Activated CD8-positive, alpha-beta T cell treated with anti-CD3 and anti-CD28 coated beads for 36 hours (primary cell): ENCODE measurements at places on chromosomes 11 and 22. TPM values are rescaled to one million over a fixed set of nuclear protein-coding genes. Genes with fewer than 3 reads are reported as not detected.

KIAA0930 gene
- total RNA-seq = 40.4 TPM

PTGDR2 gene
- total RNA-seq = 0.38 TPM

APOBEC3C gene
- 82.6 TPM for total RNA-seq

OR52E8 gene
- total RNA-seq = not detected

CATSPER1 gene
- total RNA-seq = not detected

OR5AL1 gene
- total RNA-seq = not detected

LARGE2 gene
- 0.70 TPM for total RNA-seq

TRIM48 gene
- not detected for total RNA-seq

NLRP14 gene
- total RNA-seq = 0.16 TPM

- no peaks in the 10 kb centered on the region for H3K27me3 ChIP-seq
- H3K4me1 ChIP-seq = no peaks in the 10 kb centered on the region
- no peaks in the 10 kb centered on the region for H3K36me3 ChIP-seq
- no peak for DNase-seq
- H3K4me3 ChIP-seq = no peak overlapping the region
These were observed 432.7 kb downstream of the TBC1D22A start for GRCh38 chr22:47195156-47195483.

DNA sequence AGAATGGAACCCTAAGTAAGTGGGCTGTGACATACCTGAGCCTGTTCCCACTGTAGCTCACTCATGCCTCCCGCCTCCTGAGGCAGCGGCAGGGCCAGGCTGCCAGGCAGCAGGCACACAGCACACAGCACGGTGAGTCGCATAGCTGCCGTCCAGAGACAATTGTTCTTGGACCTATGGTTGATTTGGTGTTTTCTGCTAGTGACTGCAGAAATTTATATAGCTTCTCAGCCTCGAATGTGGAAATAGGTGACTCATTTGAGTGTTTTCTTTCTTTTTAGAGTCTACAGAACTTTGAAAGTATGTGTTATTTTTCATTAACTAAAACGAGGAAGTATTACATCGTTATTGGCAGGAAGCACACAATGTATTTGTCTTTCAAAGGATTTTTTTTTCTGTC lies at the start of gene MMP7:
Gene MMP7, minus strand, starts transcription at position 190 of the 400 bp plus-strand sequence. Its CDS starts 47 bp downstream, at position 143.
- no peaks in the 10 kb centered on the region for H3K36me3 ChIP-seq
- no peak within 1 kb of the TSS for H3K4me3 ChIP-seq
- peaks cover 6% of the 10 kb centered on the region for H3K4me1 ChIP-seq
- H3K27ac ChIP-seq = no peak within 1 kb of the TSS

DNA sequence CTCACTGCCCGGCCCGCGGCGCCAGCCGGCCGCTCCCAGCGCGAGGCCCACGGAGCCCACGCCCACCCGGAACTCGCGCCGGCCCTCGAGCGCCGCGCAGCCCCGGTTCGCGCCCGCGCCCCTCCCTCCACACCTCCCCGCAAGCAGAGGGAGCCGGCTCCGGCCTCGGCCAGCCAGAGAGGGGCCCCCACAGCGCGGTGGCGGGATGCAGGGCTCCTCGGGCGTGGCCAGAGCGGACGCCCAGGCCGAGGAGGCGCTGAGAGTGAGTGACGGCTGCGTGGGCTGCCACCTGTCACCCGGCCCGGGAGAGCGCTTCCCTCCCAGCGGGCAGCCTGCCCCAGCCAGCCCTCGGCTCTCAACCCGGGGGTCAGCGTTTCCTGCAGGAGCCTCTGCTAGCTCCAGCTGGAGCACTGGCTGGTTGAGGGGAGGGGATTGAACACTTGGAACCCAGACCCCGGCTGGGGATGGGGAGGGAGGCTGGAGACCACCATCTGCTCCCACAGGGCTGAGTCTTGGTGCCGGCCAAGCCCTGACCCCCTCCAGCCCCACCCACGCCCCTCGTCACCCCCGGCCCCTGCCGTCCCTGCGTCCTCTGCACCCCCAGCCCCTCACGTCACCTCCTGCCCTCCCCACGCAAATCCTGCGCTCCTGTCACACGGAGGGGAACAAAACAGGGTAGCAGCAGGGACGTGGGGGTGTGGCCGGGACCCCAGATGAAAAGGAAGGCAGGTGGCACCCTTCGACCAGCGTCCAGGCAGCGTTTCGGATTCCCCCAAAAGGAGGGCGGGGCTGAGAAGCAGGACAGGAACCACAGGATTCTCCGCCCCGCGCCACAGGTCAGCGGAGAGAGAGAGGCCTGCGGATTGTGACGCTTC lies 157.0 kb downstream of the BRD1 start:
- H3K4me3 ChIP-seq = peak overlapping the region; percentile 34
- peak; percentile 49 for DNase-seq
- no peak overlapping the region for H3K27ac ChIP-seq
- H3K36me3 ChIP-seq = no peaks in the 10 kb centered on the region
- H3K27me3 ChIP-seq = peaks cover 27% of the 10 kb centered on the region
- peaks cover 23% of the 10 kb centered on the region for H3K4me1 ChIP-seq

GRCh38 chr11:19995145-19995544 lies 165.1 kb downstream of the DBX1 start:
- H3K27ac ChIP-seq = no peak overlapping the region
- H3K4me1 ChIP-seq = no peaks in the 10 kb centered on the region
- H3K36me3 ChIP-seq = no peaks in the 10 kb centered on the region
- no peak for DNase-seq
- H3K27me3 ChIP-seq = no peaks in the 10 kb centered on the region

DNA sequence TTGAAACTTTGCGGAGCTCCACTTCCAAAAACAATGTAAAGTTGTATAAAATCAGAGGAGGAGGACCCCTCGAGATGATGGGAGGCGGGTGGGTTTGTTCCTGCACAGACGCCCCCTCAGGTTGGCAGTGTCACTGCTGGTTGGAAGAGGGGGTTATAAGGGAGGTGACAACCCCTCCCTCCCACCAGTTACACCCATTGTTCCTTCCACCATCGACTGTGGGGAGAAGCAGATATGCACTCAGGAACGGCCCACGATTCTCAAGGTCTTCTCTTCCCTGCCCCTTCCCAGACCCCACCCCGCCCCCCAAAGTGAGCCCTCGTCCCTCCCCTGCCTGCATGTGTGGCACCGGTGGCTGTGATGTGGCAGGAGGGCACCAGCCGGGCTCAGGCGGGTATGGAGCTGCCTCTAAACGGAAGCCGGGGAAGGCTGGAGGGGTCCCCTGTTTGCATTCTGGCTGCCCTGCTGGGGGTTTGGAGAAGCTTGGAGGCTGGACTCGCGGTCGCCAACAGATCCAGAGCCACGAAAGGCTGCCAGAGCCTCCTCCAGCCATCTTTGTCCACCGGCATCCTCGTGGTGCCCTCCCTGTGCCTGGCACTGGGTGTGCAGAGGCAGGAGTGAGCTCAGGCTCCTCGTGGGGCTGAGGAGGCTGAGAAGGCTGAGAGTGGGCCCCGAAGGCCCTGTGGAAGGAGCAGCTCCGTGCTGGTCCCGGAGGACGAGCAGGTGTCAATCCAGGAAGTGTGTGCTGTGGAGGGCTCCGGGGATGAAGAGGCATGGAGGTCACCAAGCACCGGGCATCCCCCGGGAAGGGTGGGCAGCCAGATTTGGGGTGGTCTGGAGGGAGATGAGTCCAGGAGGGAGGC lies 778 bp downstream of the KDELR3 start:
- H3K27ac ChIP-seq = no peak overlapping the region
- no peaks in the 10 kb centered on the region for H3K36me3 ChIP-seq
- no peak for DNase-seq
- peak overlapping the region; percentile 69 for H3K4me3 ChIP-seq
- H3K4me1 ChIP-seq = peaks cover 4% of the 10 kb centered on the region
- H3K27me3 ChIP-seq = peaks cover 25% of the 10 kb centered on the region

DNA sequence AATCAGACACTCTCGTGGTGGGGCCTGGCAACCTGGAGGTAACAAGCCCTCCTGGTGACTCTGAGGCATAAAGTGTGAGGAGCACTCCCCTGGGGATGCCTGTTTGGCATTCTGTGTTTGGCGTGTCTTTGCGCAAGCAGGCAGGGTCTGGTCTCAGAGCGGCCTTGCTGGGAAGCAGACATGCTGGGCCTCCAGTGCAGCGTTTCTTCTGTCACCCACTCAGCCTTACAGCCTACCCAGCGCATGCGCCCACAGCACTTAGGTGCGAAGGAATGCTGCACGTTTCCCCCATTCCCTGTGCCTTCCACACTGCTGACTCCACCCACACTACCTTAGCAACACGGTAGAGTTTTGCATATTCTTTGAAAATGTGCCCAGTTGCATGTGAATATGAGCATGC lies 7.4 kb upstream of the CXCR5 start:
- DNase-seq = peak; percentile 54
- H3K4me3 ChIP-seq = peak overlapping the region; percentile 47
- H3K36me3 ChIP-seq = no peaks in the 10 kb centered on the region
- no peaks in the 10 kb centered on the region for H3K27me3 ChIP-seq
- H3K27ac ChIP-seq = peak overlapping the region; percentile 98

DNA sequence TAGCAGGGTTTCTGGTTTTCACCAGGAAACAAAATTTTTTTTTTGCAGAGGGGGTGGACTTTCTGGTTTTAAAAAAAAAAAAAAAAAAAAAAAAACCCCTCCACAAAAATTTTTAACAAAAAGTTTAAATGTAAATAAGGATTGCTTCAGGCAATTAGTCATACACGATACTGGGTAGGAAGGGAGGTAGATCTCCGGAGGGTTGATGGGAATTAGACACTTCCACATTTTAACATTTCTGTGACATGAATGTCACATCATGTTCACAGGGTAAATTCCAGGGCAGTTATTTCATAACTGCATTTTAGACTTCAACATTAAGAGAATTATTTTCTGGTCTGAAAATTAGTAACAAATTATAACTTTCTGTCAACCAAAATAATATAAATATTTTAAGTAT lies 15.9 kb downstream of the NUP98 start:
- DNase-seq = no peak
- peaks cover 53% of the 10 kb centered on the region for H3K36me3 ChIP-seq
- peaks cover 46% of the 10 kb centered on the region for H3K4me1 ChIP-seq
- no peaks in the 10 kb centered on the region for H3K27me3 ChIP-seq
- no peak overlapping the region for H3K4me3 ChIP-seq

GRCh38 chr22:35514366-35514765 lies 26.3 kb upstream of the RASD2 start:
- H3K4me3 ChIP-seq = no peak overlapping the region
- no peaks in the 10 kb centered on the region for H3K4me1 ChIP-seq
- H3K36me3 ChIP-seq = no peaks in the 10 kb centered on the region
- DNase-seq = no peak
- H3K27ac ChIP-seq = no peak overlapping the region

DNA sequence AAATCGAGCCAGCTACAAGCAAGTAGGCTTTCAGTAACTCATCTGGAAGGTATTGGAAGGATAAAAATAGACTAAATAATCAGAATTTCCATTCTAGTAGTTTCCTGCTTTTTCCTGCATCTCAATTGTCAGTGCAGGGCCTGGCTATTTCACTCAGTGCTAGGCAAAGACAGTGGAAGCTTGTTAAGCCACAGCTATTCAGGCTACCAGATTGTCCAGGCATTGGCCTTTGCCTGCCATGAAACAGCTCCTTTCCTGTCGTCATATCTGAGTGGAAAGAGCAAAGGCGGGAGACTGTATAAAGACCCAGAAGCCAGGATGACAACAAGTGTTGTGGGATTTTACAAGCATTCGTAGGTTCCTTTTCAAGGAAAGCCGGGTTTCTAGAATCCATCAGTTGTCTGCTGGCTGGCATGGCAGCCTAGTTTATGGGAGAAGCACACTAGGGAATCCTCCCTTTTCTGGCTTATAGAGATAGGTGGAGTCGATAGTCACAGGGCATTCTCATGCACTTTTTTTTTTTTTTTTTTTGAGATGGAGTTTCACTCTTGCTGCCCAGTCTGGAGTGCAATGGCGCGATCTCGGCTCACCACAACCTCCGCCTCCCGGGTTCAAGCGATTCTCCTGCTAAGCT lies 2.0 kb upstream of the TNRC6B start:
- H3K4me1 ChIP-seq = peaks cover 47% of the 10 kb centered on the region
- no peak overlapping the region for H3K4me3 ChIP-seq
- no peak for DNase-seq
- peak overlapping the region; percentile 67 for H3K27ac ChIP-seq

GRCh38 chr11:120738516-120739046 lies 227.0 kb downstream of the GRIK4 start:
- no peaks in the 10 kb centered on the region for H3K4me1 ChIP-seq
- DNase-seq = no peak
- peaks cover 8% of the 10 kb centered on the region for H3K27me3 ChIP-seq
- no peaks in the 10 kb centered on the region for H3K36me3 ChIP-seq
- H3K27ac ChIP-seq = no peak overlapping the region
- no peak overlapping the region for H3K4me3 ChIP-seq

GRCh38 chr11:62075438-62075837 lies 48.4 kb upstream of the INCENP start:
- H3K4me3 ChIP-seq = no peak overlapping the region
- H3K27ac ChIP-seq = no peak overlapping the region
- no peaks in the 10 kb centered on the region for H3K36me3 ChIP-seq
- H3K27me3 ChIP-seq = no peaks in the 10 kb centered on the region
- no peaks in the 10 kb centered on the region for H3K4me1 ChIP-seq
- DNase-seq = no peak

GRCh38 chr11:64222651-64223000 lies 3.4 kb downstream of the TRPT1 start:
- no peak overlapping the region for H3K4me3 ChIP-seq
- peaks cover 17% of the 10 kb centered on the region for H3K36me3 ChIP-seq
- peaks cover 16% of the 10 kb centered on the region for H3K4me1 ChIP-seq
- no peaks in the 10 kb centered on the region for H3K27me3 ChIP-seq
- no peak for DNase-seq

DNA sequence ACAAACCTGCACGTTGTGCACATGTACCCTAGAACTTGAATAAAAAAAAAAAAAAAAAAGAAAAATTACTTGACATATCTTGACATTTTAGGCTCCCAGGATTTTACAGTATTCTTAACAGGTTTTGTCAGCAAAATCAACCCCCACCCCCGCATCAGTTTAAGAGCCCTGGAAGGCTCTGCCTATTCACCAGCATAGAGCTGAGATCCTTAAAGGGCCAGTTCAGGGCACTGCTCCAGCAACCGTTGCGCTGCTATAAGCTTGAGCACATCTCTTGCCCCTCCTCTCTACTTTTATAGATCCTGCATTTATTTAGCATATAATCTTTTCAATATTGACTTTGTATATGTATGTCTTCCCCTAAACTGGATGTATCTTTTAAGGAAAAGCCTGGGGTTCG lies 697 bp upstream of the PAFAH1B2 start:
- peaks cover 27% of the 10 kb centered on the region for H3K36me3 ChIP-seq
- H3K4me1 ChIP-seq = peaks cover 33% of the 10 kb centered on the region
- peak overlapping the region; percentile 99 for H3K4me3 ChIP-seq

DNA sequence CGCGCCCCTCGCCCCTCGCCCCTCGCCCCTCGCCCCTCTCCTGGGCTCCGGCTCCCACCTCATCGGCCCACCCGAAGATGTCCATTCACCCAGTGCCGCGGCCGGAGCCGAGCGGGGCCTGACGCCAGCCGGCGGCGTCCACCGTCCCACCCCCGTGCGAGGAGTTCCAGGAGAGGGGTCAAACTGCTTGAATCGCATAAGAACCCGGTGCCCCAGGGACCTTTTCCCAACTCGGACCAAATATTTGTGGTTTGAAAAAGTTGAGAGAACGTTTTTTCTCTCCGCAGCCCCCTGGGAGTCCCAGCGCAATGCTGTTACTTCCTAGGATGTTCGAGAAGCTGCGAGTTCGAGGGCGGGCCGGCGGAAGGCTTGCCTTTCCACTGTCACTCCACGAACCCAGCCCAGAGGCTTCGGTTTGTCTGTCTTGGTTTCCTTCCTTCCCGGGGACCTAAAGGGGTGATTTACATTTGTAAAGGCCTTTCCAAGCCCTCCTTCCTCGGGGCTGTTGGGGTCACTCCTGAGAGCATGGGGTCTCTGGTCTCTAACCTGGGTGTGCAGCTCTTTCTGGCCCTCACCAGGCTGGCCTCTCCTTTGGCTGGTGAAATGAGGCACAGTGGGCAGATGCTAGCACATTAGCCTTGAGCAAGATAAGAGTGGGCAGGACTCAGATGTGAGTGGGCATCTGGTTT lies 38.0 kb downstream of the ETS1 start:
- H3K27me3 ChIP-seq = no peaks in the 10 kb centered on the region
- peak overlapping the region; percentile 90 for H3K27ac ChIP-seq
- H3K4me1 ChIP-seq = peaks cover 86% of the 10 kb centered on the region
- DNase-seq = no peak
- H3K36me3 ChIP-seq = peaks cover 2% of the 10 kb centered on the region
